A549 (cell line): ENCODE measurements at places on chromosomes 3 and 15. TPM values are rescaled to one million over a fixed set of nuclear protein-coding genes. Genes with fewer than 3 reads are reported as not detected.

DNA sequence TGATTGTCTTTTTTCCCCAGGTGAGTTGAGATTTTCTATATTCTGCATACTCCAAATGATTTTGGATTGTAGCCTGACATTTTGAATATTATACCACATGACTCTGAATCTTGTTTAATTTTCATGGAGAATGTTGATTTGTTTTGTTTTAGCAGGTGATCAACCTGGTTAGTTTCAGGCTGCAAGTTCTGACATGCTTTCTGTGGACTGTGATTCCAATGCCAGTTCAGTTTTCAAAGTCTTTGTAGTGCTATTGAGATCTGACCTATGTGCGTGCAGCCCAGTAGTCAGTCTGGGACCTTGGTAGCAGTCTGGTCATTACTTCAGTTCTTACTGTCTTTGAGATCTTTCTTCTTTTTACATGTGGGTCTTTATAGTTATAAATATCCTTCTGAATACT is 18.6 kb upstream of the MTMR10 start:
- no peak for DNase-seq

DNA sequence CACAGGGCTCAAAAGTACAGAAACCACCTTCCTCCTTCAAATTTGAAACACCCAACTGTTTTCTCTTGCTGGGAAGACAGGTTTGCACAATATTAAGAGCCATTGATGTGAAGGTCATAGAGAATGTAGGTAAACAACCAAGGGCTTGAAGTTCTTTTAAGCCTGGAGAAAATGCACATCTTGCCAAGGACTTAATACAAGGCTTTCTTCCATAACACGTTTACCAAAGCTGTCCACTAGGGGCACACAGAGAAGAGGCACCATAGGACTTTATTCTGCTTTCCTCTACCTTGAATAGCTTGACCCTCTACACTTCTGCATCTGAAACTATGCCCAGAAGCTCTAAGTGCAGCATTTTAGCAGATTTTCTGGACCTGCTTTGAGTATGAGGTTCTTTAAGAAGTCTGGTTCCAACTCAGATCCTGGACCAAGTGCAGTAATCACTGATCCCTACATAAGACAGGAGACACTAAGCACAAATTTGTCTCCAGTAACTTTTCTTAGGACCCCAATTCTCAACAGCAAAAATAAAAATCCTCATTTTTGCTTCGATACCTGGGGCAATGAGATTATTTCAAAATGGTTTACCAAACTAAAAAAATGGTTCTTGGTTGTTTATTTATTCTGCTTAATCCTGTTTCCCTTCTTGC is 138.0 kb downstream of the FBN1 start:
- peak; percentile 17 for DNase-seq

DNA sequence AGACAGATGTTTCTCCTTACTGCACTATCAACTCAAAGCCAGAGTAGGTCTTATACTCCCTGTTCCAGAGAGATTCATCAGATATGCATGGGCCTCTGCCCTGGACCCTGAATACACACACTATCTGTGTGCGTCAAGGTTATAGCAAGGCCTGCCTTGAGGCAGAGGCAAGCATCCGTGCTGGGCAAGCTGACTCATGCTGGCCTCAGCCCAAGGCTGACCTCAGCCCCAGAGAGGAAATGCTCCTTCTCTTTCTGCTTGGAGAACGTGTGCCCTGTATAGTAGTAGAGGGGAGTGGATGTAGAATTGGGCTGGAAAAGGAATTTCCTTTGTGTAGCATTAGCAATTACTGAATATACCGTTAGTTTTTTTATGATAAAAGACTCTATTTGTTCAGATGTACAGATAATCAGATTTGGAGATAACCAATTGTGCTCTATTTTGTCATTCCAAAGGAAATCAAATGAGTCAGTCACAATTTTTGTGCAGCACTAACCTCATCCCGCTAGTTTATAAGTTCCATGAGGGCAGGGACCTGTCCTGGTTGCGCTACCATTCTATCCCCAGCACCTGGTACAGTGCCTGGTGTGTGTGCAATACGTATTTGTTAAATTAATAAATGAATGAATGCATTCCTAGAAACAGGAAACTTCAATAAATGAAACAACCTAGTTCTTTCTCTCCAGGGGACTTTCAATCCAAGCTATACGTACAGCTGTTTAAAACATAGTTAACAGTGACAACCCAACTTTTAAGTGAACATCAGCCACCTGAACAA is 13.3 kb upstream of the PAQR9 start:
- DNase-seq = peak; percentile 96

DNA sequence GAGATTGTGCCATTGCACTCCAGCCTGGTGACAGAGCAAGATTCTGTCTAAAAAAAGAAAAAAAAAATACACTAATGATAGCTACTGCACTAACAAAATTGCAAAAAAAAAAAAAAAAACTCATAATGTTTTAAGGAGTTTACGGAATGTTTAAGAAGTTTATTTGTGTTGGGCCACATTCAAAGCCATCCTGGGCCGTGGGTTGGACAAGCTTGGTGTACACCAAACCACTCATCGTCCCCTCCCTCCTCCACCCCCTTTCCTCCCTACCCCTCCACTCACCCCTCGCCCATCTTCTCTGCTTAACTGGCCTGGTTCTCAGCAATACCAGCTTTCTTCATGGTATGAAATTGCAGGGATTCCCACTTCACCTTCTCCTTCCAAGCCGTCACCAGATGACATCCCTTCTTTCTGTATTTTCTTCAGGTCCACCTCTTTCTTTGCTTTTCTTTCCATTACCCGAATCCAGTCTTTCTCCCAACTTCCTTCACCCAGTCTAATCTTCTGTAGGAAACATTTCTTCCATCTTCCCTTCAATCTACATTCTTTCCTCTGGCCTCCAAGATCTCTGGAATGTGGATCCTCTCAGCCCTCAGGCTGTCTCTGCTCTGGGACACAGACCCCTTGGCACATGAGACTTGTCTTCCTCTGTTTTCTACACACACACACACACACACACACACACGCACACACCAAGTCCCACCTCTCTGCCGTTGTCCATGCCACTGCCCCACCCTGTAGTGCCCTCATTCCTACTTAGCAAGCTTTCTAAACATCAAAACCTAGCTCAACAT is 3.5 kb upstream of the MESP1 start:
- DNase-seq = no peak

- no peak for DNase-seq
Observed at GRCh38 chr3:116417151-116417550, 28.1 kb downstream of the LSAMP start.

DNA sequence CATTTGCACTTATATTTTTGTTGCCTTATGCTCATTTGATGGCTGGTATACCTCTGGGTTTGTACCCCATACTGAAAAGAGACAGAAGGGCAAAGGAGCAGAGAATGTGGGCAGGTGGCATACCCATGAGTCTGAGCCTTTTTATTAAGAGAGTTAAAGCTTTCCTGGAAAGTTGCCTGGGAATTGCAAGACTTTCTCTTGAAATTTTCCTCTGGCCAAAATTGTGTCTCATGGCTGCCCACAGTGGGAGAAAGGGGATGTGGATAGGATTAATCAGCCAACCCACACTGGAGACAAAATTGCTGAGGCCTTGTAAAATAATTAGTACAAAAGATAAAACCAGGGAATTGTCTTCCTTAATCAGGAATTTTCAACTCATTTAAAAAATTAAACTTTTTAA is 8.2 kb upstream of the NMD3 start:
- no peak for DNase-seq

GRCh38 chr15:86762874-86763273 is 683.2 kb downstream of the AGBL1 start:
- no peak for DNase-seq

DNA sequence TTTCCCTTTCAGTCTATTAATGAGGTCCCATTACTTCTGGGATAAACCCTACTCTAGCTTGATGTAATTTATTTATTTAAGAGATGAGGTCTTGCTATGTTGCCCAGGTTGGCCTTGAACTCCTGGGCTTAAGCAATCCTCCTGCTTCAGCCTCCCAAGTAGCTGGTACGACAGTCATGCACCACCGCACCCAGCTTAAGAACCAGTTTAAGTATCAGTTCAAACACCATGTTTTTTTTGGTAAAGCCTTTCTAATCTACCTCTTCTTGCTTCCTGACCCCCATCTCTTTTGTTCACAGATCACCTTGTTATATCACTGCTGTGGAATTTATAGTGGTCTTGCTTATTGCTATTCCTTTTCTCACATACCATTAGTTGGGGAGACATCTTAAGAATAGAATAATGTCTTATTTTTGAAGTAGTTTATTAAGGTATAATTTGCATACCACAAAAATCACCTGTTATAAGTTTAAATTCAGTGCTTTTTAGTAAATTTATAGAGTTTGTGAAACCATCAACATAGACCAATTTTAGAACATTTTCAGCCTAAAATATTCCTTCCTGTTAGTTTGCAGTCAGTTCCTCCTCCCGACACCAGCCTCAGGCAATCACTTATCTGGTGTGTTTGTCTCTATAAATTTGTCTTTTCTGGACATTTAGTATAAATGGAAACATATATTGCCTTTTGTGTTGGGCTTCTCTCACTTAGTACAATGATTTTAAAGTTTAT is 257.9 kb downstream of the PDCD6IP start:
- DNase-seq = no peak

The SYNPR gene
- not detected in 3 replicates for polyA plus RNA-seq

The DISP2 gene
- 0.39 to 0.82 TPM (median 0.56 TPM) in 3 replicates for polyA plus RNA-seq
